ENCODE measurements at places on chromosomes 13 and 19.

GRCh38 chr19:6663236-6664201 lies 6.4 kb downstream of the TNFSF14 start:
- no peak for DNase-seq

GRCh38 chr19:38648769-38649304 lies 1.4 kb downstream of the ACTN4 start:
- no peak for DNase-seq

DNA sequence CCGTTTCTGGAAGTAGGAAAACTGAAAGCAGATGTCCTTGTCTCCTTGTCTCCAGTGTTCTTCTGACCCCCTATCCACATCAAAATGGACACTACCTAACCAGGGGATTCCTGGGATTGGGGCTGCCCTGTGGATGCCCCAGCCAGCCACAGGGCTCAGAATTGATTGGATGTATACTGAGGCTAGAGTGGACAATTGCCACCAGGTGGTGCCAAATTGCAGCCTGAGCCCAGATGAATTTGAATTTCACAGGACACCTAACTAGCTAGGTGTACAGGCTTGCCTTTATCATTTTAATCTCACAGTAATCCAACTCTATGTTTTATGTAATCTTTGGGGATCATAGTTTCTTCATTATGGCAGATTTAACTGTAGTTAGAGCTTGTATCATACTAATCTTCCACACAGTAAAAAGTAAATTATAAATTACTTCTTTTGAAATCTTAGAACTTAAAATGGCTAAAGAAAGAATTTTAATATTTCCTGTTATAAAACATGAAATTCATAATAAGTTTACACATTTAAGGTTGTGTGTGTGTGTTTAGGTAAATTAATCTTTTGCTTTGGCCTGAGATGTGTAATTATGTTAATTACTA lies 58.0 kb downstream of the PIBF1 start:
- peak; percentile 7 for DNase-seq

- DNase-seq, result no peak
Observed at GRCh38 chr13:35567406-35567980, 91.0 kb upstream of the MAB21L1 start.

GRCh38 chr19:39390751-39391437 lies at the start of the genes MED29 and PAF1:
TSS of gene MED29 (plus strand) at chr19:39391378. CDS start at chr19:39391423, 45 bp downstream.
TSS of gene PAF1 (minus strand) at chr19:39391106. CDS start at chr19:39390864, 242 bp downstream.
- peak; percentile 98 for DNase-seq
